Transverse colon (tissue), 4 donors: ENCODE measurements at places on chromosomes 5 and 9. TPM values are rescaled to one million over a fixed set of nuclear protein-coding genes. Genes with fewer than 3 reads are reported as not detected.

Gene PCDH12
- 0.95 TPM for total RNA-seq

Gene DNM1
- 41.8 TPM for total RNA-seq

DNA sequence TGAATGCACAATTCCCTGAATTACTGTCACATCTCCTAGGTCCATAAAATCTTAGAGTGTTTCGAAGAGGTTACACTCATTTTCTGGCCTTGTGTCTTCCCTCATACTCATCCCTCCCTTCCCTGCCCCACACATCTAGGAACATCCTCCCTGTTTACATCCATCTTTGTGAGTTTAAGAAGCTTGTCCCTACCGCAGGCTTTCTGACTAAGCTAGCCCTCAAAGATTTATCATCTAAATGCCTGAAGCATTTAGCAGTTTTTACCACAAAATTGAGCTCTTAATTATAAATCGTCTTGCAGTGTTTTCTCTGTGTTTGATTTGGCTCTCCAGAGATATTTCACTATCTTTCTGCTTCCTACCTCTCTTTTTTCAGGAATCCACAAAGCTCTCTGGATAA is 374.8 kb downstream of the KIAA0825 start:
- H3K27me3 ChIP-seq, result no peaks in the 10 kb centered on the region
- H3K4me3 ChIP-seq, result no peak overlapping the region
- H3K27ac ChIP-seq, result no peak overlapping the region
- DNase-seq, result no peak
- H3K36me3 ChIP-seq, result no peaks in the 10 kb centered on the region

DNA sequence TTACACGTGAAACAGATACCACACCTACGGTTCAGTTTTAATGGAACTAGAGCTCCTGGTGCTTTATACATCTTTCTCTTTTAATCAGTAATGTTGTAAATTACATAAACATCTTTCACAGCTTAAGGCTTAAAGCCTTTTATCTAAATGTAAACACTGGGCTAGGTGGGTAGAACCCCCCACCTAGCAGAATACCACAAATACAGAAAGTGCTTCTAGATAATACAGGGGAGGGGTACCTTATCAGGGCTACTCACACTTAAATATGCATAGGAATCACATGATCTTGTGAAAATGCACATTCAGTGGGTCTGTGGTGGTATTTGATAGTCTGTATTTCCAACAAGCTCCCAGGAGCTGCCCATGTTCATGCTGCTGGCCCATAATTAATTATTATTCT is 256.4 kb upstream of the TARS1 start:
- no peak overlapping the region for H3K27ac ChIP-seq
- H3K27me3 ChIP-seq, result no peaks in the 10 kb centered on the region
- H3K36me3 ChIP-seq, result no peaks in the 10 kb centered on the region
- H3K4me1 ChIP-seq, result no peaks in the 10 kb centered on the region

- H3K4me3 ChIP-seq, result no peak overlapping the region
- no peak overlapping the region for H3K27ac ChIP-seq
- DNase-seq, result no peak
- no peaks in the 10 kb centered on the region for H3K36me3 ChIP-seq
Observed at GRCh38 chr5:134917070-134917815, 12.3 kb downstream of the PCBD2 start.

DNA sequence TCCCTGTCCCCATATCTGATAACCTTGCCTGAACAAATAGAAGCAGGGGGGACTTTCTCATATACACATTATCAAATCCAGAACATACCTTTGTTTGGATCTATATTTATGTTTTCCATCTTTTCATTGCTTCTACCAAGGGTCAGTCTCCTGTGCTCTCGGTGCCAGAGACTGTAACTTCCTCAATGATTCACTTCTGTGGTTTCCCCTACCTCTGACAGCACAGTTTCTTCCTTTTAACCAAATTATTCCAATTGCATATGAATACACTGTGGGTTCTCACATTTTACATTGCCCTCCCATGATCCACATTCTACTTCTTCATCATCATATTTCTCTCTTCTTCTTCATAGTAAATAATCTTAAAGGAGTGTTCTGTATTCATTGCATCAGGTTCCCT is 32.2 kb downstream of the NMUR2 start:
- no peak for DNase-seq
- H3K4me3 ChIP-seq, result no peak overlapping the region
- no peaks in the 10 kb centered on the region for H3K36me3 ChIP-seq
- H3K4me1 ChIP-seq, result no peaks in the 10 kb centered on the region

DNA sequence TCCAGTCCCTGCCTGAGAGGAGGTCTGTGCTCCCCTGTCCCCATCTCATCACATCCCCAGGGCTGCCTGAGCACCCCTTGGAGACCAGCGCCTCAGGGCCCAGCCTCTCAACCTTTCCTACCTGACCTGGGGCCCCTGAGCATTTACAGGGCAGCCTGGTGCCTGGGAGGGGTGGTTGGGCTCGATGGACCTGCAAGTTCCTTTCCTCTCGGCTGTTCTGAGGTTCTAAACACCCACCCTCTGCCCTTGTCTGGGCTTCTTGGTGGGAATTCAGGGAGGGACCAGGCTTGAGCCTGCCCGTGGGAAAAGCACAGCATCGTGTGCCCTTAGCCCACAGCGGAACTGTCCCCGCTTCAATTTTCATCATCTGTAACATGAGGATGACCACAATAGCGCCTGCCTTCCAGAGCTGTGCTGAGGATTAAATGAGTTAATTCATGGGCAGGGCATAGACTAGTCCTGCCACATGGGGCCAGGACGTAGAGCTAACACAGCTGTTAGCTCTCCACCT is 91.0 kb upstream of the SH3PXD2B start:
- no peak overlapping the region for H3K4me3 ChIP-seq
- H3K27me3 ChIP-seq, result no peaks in the 10 kb centered on the region
- H3K36me3 ChIP-seq, result no peaks in the 10 kb centered on the region

DNA sequence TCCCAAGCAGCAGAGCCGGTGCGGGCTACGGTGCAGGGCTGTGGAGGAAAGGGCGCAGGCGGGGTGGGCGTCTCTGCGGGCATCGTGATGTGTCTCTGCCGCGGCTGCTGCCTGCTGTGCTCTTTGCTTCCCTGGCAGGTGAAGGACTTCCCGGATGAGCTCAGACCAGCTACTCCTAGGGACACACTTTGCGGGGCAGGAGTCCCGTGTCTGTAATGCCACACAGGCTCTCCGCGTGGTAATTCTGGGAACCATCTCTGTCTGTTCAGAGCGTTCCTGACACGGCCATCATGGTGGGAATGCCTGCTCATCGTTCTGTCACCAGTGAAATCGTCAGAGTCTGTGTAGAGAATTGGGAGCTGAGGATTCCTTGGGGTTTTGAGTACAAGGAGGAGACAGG is 235.5 kb downstream of the FANCC start:
- peak overlapping the region; percentile 66 for H3K27ac ChIP-seq
- no peak for DNase-seq
- H3K4me1 ChIP-seq, result peaks cover 16% of the 10 kb centered on the region

- H3K4me3 ChIP-seq, result no peak overlapping the region
- H3K27ac ChIP-seq, result no peak overlapping the region
- no peak for DNase-seq
- no peaks in the 10 kb centered on the region for H3K36me3 ChIP-seq
- H3K27me3 ChIP-seq, result no peaks in the 10 kb centered on the region
Observed at GRCh38 chr9:106958955-106959657, 96.1 kb downstream of the ZNF462 start.

GRCh38 chr5:177124486-177124991 is 9.0 kb upstream of the NSD1 start:
- H3K27me3 ChIP-seq, result no peaks in the 10 kb centered on the region
- H3K27ac ChIP-seq, result no peak overlapping the region
- no peak for DNase-seq
- no peak overlapping the region for H3K4me3 ChIP-seq
- no peaks in the 10 kb centered on the region for H3K36me3 ChIP-seq
- H3K4me1 ChIP-seq, result no peaks in the 10 kb centered on the region

- no peaks in the 10 kb centered on the region for H3K36me3 ChIP-seq
- H3K27me3 ChIP-seq, result peaks cover 53% of the 10 kb centered on the region
- peak; percentile 65 for DNase-seq
Observed at GRCh38 chr9:22446950-22447617, 460 bp downstream of the DMRTA1 start.
